ENCODE measurements at places on chromosomes 16 and 17.
A peak's percentile ranks its signal among the peaks of the same experiment; 100 is the strongest.

DNA sequence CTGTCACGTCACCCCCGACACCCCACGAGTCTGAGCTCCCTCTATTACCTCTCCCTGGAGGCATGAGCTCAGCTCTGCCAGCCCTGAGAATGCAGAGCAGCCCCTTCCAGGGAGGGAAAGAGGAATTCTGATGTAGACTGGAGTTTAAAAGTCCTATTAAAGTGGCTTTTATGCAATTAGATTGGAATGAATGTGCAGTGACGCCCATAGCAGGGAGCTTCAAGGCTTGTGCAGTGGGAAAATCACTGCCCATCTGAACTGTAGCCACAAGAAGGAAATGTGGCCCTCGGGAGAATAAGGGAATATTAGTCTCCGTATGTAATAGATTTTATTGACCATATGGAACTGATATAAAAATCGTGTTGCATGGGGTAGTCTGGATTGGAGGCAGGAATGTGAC lies 66.9 kb downstream of the ZNF423 start:
- DNase-seq = no peak

DNA sequence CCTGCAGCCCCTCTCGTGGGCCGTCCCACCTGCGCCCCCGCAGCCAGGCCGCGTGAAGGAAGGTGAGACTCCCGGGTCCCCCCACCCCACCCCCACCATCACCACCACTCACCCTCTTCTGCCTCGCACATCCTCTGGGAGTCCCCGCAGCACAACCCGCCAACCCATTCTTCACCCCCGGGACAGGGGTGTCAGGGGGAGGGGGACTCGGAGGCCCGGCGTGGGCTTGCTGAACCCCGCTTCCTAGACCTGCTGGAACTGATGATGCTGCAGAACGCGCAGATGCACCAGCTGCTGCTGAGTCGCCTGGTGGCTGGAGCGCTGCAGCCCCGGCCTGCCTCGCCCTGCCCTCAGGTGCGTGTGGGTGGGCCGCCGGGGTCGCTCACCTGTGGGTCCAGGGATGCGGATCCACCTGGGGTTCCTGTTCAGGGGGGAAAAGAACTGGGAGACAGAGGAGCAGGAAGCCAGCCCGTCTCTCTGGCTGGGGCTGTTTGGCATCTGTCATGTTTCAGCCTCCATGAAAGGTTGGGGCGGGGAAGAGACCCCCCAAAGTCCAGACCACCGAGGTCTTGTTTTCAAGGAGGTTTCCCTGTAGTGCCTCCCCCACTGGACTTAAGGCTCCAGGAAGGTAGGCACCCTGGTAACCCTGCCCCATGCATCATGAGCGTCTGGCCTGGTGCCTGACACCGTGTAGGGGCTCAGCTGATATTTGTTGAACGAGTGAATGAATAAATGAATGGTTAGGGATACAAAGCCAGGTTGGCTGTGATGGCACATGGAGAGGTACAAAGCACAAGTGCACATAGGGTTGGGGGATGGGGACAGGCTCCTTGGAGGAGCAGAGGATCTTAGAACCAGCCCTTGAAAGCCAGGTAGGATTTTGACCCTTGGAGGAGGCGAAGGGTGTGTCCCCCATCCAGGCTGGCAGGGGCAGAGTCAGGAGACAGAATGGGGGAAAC lies 849 bp downstream of the PRR29 start:
- no peak for DNase-seq

DNA sequence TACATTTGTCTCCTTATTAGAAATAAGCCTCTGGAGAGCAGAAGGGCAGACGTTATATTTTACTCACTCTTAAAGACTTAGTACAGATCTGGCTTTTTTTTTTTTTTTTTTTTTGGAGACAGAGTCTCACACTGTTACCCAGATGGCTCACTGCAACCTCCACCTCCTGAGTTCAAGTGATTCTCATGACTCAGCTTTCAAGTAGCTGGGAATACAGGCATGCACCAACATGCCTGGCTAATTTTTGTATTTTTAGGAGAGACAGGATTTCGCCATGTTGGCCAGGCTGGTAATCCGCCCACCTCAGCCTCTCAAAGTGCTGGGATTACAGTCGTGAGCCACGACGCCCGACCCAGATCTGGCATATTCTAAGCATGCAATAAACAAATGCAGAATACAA lies 36.4 kb upstream of the TMEM97 start:
- DNase-seq = no peak

GRCh38 chr17:28544402-28545140 lies 7.9 kb downstream of the UNC119 start:
- no peak for DNase-seq

DNA sequence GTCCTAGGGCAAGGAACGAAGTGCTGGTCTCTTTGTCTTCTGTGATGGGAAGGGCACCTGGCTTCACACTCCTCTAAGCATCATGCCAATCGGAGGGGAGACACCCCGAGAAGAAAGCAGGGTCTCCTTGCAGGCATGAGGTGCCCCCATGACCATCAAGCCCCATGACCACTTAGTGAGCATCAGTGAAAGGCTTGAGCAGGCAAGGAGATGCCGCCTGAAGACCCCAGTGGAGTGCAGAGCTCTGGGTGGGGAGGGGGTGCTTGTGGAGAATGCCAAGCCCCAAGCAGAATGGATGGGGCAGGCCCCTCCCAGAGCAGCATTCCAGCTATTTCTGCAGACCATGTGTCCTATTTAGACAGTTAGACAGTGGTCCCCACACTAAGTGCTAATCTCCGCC lies 232.7 kb upstream of the TNRC6C start:
- no peak for DNase-seq

GRCh38 chr16:23408823-23409298 lies 44.1 kb downstream of the COG7 start:
- no peak for DNase-seq

DNA sequence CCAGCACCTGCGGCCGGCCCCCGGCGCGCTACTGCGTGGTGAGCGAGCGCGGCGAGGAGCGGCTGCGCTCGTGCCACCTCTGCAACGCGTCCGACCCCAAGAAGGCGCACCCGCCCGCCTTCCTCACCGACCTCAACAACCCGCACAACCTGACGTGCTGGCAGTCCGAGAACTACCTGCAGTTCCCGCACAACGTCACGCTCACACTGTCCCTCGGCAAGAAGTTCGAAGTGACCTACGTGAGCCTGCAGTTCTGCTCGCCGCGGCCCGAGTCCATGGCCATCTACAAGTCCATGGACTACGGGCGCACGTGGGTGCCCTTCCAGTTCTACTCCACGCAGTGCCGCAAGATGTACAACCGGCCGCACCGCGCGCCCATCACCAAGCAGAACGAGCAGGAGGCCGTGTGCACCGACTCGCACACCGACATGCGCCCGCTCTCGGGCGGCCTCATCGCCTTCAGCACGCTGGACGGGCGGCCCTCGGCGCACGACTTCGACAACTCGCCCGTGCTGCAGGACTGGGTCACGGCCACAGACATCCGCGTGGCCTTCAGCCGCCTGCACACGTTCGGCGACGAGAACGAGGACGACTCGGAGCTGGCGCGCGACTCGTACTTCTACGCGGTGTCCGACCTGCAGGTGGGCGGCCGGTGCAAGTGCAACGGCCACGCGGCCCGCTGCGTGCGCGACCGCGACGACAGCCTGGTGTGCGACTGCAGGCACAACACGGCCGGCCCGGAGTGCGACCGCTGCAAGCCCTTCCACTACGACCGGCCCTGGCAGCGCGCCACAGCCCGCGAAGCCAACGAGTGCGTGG lies 1.5 kb downstream of the NTN1 start:
- no peak for DNase-seq

GRCh38 chr17:57447357-57447989 lies 191.2 kb downstream of the MSI2 start:
- no peak for DNase-seq

DNA sequence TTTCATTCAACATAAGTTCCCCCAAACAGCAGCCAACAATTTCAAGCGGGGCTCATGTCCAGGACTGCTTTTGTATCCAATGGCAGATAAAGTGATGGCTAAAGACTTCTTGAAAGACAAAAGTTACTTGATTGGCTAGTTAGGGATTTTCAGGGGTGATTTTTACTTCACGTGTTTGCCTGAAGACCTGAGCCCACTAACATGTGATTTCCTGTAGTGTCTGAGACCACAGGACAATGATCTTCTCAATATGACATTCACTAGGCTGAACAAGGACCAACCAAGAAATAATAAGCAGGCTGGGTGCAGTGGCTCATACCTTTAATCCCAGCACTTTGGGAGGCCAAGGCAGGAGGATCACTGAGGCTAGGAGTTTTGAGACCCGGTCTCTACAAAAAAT lies 10.4 kb downstream of the TVP23A start:
- no peak for DNase-seq

DNA sequence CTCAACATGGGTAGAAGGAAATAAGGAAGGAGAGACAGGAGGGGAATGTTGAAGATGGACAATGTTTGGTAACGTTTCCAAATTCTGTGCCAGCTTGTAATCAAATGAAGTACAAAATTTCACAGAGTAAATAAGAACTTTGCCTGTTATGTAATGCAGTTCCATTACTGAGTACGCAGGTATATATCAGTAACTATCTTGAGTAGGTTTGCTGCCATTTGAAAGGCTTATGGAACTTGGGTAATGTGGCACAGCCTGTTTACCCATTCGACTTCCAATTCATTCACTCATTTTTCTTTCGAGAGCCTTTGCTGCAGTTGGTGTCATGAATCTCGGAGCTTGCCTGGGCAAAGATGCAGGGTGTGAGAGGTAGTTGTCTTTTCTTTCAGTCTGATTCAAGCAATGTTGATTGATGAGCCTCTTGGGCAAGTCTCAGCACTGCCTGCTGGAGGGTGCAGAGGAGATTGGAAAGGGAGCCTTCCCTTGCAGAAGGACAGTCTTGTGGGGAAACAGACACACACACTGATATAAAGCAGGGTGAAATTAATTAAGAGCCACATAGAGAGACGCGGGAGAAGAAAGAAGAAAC lies 53.4 kb downstream of the ZNF18 start:
- DNase-seq = no peak

- peak; percentile 77 for DNase-seq
Observed at GRCh38 chr16:3998793-3999478, 117.3 kb downstream of the ADCY9 start.

DNA sequence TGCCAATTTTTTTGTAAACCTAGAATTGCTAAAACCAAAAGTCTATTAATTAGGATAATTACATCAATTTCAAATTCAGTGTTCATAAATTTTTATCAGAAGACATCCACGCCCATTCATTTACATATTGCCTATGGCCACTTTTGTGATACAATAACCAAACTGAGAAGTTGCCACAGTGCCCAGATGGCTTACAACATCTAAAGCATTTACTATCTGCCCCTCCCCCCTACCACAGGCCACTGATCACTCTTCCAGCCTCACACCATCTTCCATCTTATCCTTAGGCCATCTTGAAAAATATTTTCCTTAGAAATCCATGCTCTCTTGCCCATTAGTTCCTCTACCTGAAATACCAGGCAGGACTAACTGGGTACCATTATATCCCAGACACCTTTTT lies 6.3 kb upstream of the PRKAR1A start:
- no peak for DNase-seq

- DNase-seq = no peak
Observed at GRCh38 chr16:50812046-50812445, 70.2 kb downstream of the CYLD start.

DNA sequence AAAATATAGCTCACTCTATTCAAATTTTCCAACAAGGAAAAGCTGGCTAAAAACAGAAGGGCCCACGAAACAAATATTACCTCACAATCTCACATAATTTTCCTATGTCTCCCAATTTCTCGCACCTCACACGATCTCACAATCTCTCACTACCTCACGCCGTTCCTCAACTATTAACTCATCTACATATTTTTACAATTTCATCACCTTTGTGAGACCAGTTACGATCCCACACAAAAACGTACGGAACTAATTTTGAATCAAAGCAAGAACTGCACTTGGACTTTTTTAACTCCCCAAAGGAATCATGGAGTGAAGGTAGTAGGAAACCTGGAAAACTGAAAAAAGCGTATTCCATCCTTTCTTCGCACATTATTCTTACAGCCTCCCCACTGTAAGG lies 1.1 kb downstream of the CBX1 start:
- DNase-seq = no peak

- no peak for DNase-seq
Observed at GRCh38 chr16:17452922-17453321, 17.8 kb downstream of the XYLT1 start.

DNA sequence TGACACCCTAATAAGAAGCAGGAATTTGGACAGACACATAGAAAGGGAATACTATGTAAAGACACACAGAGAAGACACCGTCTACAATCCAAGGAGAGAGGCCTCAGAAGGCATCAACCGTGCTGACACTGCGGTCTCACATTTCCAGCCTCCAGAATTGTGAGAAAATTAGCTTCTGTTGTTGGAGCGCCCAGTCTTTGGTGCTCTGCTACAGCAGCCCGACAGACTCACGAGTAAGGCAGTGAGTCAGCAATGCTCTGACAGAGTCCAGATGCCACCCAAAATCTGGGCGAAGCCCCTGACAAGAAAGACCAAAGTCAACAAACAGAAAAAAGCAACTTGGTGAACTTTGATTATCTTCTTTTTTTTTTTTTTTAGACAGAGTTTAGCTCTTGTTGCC lies 32.5 kb upstream of the RAI1 start:
- no peak for DNase-seq

DNA sequence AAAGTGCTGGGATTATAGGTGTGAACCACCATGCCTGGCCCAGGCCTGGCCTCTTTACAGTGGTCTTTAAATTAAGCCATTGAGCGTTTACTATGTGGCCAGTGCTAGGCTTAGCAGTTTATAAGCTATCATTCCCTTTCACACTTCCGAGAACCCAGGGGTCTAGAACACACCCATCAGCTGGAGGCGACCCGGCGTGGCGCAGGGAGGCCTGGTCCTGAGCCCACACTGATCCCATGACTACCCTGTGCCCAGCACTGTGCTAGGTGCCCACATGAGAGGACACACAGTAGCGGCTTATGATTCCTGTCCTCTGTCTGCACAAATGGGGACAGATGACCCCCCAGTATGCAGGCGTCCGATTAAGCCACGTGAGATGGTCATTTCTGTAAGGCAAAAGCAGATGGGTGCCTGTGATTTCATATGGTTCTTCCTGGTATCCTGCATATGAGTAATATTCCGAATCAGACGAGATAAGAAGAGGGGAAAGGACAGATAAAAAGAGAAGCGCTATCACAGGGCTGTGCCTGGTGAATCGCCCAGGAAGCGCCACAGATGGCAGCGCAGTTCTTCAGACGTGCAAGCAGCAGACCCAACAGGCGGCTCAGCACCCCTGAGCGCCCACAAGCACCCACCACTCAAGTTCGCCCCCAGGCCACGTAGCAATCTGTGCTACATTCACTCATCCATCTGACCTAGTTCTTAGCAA lies 5.3 kb downstream of the OSGIN1 start:
- DNase-seq = no peak
